Stimulated activated CD4-positive, alpha-beta T cell treated with anti-CD3 and anti-CD28 coated beads, TNF-alpha, amount 100 ng/mL, for 1 hour (primary cell): ENCODE measurements at places on chromosomes 11 and 22.

DNA sequence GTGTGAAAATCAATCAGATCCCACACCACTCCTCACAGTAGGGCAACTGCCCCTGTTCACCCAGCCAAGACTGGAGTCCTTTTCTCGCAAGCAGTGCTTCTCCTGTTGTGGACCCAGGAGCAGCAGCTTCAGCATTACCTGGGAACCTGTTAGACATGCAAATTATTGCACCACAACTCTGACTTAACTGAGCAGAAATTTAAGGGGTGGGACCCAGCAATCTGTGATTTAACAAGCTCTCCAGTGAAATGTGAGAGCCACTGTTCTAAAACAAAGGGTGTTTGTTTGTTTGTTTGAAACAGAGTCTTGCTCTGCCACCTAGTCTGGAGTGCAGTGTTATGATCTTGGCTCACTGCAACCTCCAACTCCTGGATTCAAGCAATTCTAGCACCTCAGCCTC, 591.4 kb downstream of the SOX6 start:
- DNase-seq, result no peak

- DNase-seq, result no peak
Observed at GRCh38 chr22:32896891-32897290, 95.4 kb downstream of the TIMP3 start.

- no peak for DNase-seq
Observed at GRCh38 chr11:25927411-25927953, 404.4 kb upstream of the ANO3 start.

DNA sequence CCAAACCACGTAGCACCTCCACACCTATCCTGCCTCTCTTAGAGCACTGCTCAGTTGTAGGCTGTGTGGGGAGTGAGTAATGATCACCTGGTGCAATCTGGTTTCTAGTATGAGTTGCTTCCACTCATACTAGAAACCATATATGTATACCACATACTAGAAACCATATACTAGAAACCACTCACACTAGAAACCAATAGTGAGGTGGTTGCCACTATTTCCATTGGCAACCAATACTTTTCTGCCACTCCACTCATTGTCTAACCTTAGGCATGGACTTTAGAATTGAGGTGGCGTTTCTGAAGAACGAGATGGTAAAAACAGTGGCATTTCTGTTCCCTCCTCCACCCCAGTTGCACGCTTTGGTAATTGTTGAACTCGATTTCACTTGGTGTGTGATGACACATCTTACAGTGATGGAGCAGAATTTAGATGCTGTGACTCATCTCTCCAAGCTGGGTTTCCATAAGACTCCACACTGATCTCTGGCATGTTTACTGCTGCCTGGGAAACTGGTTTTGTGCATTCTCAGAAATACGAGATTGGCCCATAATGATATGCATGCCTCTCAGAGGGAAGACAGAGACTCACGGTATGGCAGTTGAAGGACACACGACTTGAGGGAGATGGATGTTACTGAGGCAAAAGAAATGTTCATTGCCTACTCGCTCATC, 82.9 kb downstream of the KIRREL3 start:
- no peak for DNase-seq

GRCh38 chr11:128135451-128135850, 451.9 kb downstream of the ETS1 start:
- no peak for DNase-seq

DNA sequence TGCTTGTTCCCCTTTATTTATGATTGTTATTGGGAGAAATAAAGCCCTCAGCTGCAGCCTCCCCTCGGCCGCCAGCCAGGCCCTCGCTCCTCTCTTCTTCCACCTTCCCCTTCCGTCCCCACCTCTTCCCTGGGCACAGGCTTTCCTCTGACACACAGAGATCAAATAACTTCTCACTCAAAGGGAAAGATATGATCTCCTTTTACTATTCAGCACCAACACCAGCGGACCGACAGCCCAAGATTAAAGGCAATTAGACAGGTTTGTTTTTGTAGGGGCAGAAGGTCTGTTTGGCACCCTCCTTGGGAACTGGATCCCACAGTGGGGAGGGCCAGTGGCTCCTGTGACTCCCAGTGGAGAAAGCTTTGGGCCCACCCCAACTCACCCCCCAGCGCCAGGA, 23.0 kb downstream of the NECTIN1 start:
- DNase-seq, result no peak

DNA sequence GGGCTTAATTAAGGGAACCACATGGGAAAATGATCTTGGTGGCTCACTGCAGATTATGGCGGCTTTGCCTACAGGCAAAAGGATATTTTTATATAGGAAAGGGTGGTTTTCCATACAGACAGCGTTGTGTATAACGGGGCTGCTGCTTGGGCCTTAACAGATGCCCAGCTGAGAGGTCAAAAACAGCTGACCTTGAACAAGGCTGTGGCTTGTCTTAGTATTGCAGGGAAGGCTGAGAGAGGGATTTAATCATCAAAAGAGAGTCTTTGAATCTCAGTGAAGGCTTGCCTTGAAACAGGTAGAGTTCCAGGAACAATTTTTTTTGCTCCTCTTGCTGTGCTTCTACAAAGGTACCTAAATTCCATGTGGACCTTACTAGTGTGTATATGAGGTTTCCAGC, 301.6 kb upstream of the C11orf87 start:
- DNase-seq, result no peak

DNA sequence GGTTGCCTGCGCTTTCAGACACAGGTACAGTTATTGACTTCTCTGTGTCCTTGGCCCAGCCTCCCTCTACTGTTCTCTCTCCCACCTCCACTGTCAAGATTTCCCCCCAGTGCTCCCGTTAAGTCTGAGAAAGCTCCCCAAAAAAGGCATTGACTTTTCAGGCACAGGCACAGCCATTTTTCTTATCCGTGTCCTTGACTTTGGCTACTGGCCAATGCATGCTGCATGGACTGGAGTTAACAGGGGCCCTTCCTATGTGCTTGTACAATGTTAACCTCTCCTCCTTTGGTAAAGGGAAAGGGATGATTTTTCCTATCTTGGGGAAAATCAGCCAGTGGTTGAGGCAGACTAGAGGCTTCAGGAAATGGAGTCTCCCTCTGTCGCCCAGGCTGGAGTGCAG, 4.3 kb downstream of the APOL5 start:
- DNase-seq, result no peak

DNA sequence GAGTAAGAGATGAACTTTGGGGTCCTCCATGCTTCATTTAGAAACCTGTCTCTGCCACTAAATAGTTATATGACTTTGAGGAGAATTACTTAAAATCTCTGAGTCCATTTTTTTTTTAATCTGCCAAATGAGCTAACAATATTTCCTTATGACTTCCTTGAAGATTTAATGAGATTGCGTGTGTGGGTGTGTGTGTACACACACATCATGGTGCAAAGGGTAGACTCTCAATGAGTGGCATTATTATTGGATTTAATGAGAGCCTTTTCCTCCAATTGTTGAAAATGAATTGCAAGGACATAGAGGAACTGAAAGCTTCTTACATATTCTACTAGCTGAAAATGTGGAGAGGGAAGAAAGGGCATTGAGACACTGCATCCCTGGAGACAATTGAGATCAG, 573.5 kb upstream of the LUZP2 start:
- DNase-seq, result no peak

GRCh38 chr11:130308059-130308458, 6.7 kb downstream of the ZBTB44 start:
- no peak for DNase-seq

- no peak for DNase-seq
Observed at GRCh38 chr11:39145346-39145745, 2314.1 kb downstream of the LRRC4C start.

DNA sequence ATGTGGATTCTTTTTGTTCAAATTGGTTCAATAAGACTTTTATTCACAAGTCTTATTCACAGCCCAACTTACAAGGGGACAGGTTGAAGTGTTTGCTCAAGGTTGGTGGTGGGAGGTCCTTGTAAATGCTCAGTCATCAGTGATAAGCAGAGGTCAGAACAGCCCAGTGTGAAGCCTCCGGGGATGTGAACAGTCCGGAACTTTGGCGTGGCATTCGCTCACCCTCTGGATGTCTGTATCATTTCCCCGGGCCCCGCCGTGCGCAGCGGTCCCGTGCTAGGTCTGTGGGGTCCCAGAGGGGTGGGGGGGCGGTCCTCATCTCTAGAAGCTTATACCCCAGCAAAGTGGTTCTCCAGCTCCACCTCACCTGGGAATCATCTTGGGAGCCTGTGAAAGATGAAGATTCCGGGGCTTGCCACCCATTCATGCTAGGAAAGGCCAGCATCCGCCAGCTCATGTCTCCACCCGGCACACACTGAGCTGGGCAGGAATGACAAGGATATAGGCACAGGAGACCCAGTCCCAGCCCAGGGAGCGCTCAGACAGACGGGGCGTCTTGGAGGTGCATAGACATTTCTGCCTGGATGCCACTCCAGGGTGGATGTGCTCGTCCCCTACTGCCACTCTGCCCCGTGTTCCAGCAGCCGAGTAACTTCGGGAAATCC, 327.5 kb downstream of the TBC1D22A start:
- no peak for DNase-seq

- no peak for DNase-seq
Observed at GRCh38 chr11:82823647-82824619, 76.3 kb downstream of the PRCP start.

DNA sequence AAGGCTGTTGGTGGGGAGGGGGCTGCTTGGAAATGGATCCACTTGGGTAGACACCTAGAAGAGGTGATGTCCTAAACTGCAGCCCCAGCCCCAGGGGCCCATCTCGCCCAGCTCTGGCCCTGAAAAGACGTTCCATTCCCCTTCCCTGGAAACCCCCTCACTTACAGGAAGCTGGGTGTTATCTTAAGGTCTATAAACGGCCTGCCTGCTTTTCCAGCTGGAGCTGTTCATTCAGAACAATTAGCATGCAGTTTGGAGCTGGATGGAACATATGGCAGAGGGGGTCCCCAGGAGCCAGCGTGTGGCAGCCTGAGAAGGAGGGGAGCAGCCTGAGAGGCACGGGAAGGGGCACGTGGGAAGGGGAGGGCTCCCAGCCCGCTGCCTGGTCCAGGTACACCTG, 139.6 kb downstream of the PKNOX2 start:
- DNase-seq, result no peak

DNA sequence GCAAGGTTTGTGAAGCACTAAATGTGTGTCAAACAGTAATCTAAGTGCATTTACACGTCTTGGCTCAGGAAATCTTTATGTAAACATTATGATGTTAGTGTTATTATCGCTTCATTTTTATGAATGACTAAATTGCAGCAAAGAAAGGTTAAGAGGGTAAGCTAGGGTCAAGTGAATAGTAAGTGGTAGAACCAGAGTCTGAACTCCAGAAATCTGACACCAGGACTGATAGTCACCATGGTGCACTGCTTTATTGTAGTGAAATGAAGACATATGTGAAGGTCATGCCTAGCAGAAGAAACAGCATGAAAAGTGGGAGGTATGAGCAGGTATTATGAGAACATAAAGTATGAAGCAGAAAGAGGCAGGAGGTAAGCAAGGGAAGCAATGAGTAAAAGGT, 368.7 kb upstream of the TENM4 start:
- no peak for DNase-seq

GRCh38 chr11:73306069-73306841, 1.8 kb upstream of the ARHGEF17 start:
- DNase-seq, result no peak

- DNase-seq, result peak; percentile 54
Observed at GRCh38 chr22:25404928-25405816, 159.3 kb upstream of the GRK3 start.

GRCh38 chr22:40512426-40513136, 123.9 kb downstream of the MRTFA start:
- no peak for DNase-seq

GRCh38 chr11:16217631-16218030, 138.7 kb downstream of the SOX6 start:
- DNase-seq, result no peak

DNA sequence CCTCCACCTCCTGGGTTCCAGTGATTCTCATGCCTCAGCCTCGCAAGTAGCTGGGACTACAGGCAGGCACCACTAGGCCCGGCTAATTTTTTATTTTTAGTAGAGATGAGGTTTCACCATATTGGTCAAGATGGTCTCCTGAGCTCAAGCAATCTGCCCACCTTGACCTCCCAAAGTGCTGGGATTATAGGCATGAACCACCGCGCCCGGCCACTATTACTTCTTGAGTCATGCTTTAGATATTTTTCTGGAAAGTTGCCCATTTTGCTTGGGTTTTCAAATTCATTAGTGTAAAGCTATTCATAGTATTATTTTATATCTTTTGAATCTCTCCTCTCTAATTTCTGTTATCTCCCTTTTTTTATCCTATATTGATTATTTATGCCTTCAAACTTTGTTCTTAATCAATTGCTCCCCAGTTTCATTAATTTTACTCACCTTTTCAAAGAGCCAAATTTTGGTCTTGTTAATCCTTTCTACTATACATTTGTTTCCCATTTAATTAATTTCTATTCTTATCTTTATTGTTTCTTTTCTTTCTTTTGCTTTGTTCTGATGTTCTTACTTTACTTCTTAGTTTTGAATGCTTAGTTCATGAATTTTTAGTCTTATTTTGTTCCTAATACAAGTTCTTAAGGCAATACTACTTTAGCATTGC, 10.3 kb upstream of the RAC2 start:
- DNase-seq, result no peak

DNA sequence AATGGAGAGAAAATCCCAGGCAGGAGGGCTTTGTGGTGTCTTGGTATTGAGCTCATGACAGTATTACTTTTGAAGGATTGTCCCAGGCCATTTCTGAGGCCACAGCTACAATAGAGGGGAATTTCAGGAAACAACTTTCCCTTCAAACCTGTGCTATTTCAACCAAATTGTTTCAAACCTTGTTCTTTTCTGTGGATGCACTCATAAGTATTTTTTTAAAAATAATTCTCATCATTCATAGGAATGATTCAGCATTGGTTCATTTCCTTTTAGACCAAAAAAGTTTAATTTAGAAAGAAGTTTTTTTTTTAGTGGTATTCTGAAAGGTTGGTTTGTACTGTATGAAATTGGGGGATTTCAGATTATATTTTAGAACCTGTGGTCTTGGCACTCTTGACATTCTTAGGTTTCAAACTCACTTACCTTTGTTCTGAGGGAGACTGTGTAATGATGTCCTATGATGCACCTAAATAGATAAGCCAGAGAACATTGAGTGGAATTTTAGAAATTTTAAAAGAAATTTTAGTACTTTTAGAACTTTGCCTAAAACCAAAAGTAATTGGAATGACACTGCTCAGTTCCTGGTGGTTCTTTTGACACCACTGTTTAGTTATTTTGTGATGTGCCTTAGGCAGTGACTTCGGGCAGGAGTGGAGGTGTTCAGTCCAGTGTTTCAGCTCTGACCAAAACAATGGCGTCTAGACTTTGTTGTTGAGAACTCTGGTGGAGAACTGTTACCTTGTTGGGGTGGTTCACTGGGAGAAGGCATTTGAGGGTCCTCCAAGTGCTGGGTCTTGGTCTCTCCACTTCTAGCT, 12.2 kb downstream of the TEAD1 start:
- DNase-seq, result no peak

DNA sequence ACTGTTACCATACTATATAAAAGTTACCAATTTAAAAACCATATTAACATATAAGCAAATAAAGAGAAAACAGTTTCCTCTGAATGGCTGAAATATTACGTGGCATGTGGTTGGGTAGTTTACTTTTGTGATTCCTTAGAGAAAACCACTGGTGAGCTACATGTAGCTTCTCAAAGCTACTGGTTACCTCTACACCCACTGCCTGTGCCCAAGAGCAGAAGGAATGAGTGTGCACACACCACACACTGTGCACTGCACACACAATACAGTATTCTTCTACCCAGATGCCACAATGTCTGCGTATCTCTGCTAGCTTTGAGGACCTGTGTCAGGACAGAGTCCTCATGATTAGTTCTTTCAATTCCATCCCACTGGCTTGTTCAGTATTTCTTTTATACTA, 25.5 kb upstream of the YPEL1 start:
- DNase-seq, result no peak
